ENCODE measurements at places on chromosomes 16 and 17.
A peak's percentile ranks its signal among the peaks of the same experiment; 100 is the strongest.

DNA sequence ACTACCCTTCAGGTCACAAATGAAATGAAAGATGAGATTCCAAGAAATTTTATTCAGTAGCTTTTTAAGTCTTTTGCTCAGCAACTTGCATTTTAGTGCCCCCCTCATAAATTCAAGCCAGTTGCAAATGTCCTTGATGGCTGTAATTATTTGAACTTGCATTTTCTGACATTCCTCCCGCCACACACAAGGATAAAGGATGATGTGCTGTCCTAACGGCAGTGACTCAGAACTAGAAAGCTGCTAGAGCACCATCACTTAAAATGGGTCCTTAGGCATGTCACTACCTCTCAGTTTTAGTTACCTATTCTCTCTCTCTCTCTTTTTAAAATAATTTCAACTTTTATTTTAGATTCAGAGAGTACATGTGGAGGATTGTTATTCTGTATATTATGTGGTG is 306.7 kb downstream of the CNTNAP4 start:
- peak; percentile 50 for DNase-seq

DNA sequence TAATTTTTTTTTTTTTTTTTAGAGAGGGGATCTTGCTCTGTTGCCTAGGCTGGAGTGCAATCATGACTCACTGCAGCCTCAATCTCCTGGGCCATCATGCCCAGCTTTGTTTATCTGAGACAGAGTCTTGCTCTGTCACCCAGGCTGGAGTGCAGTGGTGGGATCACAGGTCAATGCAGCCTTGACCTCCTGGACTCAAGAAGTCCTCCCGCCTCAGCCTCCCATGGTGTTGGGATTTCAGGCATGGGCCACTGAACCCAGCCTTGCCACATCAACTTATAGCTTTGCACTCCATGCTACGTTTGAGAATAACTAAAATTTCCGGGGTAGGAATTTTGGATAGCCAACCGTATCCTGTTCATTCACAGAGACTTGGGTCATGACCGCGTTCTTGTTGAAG is 30.6 kb downstream of the RNF213 start:
- no peak for DNase-seq

DNA sequence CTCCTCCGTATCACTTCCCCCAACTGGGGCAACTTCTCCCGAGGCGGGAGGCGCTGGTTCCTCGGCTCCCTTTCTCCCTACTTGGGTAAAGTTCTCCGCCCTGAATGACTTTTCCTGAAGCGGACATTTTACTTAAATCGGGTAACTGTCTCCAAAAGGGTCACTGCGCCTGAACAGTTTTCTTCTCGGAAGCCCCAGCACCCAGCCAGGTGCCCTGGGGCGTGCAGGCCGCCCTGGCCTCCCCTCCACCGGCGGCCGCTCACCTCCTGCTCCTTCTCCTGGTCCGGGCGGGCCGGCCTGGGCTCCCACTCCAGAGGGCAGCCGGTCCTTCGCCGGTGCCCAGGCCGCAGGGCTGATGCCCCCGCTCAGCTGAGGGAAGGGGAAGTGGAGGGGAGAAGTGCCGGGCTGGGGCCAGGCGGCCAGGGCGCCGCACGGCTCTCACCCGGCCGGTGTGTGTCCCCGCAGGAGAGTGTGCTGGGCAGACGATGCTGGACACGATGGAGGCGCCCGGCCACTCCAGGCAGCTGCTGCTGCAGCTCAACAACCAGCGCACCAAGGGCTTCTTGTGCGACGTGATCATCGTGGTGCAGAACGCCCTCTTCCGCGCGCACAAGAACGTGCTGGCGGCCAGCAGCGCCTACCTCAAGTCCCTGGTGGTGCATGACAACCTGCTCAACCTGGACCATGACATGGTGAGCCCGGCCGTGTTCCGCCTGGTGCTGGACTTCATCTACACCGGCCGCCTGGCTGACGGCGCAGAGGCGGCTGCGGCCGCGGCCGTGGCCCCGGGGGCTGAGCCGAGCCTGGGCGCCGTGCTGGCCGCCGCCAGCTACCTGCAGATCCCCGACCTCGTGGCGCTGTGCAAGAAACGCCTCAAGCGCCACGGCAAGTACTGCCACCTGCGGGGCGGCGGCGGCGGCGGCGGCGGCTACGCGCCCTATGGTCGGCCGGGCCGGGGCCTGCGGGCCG is 1.6 kb downstream of the HIC1 start:
- no peak for DNase-seq

DNA sequence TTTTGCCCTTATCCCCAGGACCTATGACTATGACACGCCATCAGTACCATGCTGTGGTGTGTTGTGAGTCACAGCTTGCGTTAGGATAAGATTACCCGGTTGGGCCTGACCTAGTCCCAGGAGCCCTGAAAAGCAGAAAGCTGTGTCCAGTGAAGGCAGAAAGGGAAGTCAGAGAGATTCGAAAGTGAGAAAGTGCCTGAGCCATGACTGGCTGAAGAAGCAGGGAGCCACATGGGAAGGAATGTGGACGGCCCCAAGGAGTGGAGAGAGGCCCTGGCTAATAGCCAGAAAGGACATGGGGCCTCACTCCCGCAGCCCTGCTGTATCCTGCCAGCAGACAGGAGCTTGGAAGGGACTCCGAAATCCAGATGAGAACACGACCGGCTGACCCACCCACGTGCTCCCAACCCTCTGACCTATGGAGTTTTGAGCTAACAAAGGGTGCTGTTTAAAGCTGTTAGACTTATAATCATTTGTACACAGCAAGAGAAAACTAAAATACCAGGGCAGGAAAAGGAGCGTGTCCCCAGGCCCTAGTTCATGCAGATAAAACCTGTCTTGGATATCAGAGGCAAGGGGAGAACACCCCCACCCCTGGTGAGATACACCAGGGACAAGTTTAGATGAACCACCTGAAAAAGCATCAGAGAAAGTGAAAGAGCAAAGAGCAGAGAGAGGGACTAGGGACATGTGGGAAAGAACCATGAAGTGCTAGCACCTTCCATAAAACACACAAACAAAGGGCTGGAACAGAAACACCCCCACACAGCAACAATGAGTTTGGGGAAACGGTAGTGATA is 115.3 kb downstream of the SLC39A11 start:
- no peak for DNase-seq

DNA sequence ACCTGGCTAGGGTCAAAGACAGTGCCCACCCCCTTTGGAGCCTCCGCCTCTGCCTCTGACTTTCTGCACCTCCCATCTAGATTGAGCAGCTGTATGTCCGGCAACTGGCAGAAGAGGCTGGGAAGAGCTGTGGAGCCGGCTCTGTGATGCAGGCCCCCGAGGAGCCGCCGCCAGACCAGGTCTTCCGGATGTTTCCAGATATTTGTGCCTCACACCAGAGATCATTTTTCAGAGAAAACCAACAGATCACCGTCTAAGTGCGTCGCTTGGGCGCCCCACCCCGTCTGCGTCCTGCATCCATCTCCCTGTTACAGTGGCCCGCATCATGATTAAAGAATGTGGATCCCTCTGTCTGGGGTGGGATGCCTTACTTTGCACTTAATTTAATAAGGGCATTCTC is 22.1 kb downstream of the IRF8 start:
- no peak for DNase-seq

DNA sequence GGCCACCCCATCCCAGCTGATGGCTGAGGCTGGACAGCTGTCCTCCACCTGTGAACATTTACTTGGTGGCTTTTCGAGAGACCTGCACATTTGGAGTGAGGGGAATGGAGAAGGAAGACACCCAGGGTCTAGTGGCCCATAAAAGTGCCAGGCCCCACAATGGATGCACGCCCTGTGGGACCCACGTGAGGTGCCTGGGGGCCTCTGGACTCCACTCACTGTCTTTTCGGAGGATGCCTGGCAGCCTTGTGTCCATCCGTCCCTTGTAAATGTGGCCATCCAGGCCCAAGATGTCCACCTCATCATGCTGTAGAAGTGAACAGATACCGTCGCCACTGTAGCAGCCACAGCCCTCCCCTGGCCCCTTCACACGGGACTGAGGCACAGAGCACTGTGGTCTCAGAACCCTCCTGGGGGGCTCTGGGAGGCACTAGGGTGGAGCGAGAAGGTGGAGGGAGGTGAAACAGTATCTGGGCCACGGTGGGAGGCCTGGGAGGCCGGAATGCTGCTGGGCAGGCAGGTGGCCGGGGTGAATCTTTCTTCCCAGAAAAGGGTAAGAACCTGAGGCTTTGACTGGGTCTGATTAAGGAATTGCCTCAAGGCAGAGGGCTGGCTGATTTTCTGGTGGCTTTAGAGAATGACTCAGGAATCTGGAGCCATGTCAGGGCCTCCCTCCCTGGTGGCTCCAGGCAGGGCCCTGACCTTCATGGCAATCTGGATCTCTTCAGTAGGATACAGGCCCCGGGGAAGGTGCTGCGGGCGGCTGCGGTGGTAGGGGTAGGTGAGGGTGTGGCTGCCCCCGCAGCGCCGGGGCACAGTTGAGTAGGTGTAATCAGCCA is 11.5 kb downstream of the UBALD2 start:
- no peak for DNase-seq

GRCh38 chr16:48106446-48106845 is 49.3 kb downstream of the ABCC12 start:
- DNase-seq, result no peak

DNA sequence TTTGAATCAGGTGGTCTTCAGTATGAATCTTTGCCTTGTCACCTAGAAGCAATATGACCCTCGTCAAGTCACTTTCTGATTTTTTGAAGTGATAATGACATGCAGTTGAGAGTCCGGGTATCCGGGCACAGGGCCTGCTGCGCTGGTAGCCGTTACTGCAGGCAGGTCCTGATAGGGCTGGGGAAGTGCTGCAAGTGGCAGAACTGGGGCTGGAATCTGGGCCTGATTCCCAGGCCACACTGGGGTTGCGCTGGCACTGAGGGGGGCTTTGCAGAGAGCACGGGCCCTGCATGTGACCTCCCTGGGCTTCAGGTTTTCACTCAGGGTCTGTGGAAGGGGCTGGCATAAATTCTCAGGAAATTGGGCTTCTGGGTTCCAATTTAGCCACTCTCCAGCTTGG is 3.0 kb downstream of the PPP4C start:
- no peak for DNase-seq

GRCh38 chr17:5971969-5972368 is 98.2 kb upstream of the WSCD1 start:
- DNase-seq, result no peak

DNA sequence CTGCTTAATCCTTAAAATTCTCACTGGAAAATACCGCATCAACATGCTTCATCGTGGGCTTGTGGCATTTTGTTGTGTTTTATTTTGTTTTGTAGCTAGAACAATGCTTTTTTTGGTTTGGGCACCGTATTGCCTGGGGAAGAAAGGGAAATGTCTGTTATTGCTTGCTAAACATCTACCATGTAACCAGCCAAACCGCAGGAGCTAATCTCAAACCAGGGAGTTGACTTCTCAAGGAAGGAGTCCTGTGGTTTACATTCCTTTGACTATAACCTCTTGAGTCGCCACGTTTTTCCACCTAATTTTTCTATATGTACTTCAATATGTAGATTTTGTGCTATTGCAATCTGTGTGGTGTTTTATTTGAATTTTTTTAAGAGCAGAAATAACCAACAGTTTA is 593.5 kb upstream of the SOX9 start:
- DNase-seq, result no peak

DNA sequence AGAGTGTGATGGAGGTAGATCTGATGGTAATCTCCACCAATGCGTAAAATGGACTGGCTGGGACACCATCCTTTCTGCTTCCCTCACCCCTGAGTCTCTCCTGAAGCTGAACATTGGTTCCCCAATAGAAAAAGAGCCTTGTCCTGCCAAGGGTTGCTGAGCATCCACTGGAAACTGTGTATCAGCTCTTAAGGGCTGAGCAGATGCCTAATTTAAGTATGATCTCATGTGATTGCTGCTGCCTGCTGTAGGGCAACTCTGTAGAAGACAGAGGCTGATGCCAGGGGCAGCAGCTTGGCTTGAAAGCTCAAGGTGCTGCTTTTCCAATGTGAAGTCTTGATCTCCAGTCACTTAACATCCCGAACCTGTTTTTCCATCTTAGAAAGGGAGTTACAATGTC is 310.3 kb upstream of the CCL2 start:
- DNase-seq, result no peak

- no peak for DNase-seq
These were observed 74.2 kb downstream of the CRISPLD2 start for GRCh38 chr16:84893849-84894599.
